Stimulated activated CD4-positive, alpha-beta T cell treated with anti-CD3 and anti-CD28 coated beads, Interleukin-2, amount 100 ng/mL, for 4 hours (primary cell): ENCODE measurements at places on chromosomes 11 and 22.

DNA sequence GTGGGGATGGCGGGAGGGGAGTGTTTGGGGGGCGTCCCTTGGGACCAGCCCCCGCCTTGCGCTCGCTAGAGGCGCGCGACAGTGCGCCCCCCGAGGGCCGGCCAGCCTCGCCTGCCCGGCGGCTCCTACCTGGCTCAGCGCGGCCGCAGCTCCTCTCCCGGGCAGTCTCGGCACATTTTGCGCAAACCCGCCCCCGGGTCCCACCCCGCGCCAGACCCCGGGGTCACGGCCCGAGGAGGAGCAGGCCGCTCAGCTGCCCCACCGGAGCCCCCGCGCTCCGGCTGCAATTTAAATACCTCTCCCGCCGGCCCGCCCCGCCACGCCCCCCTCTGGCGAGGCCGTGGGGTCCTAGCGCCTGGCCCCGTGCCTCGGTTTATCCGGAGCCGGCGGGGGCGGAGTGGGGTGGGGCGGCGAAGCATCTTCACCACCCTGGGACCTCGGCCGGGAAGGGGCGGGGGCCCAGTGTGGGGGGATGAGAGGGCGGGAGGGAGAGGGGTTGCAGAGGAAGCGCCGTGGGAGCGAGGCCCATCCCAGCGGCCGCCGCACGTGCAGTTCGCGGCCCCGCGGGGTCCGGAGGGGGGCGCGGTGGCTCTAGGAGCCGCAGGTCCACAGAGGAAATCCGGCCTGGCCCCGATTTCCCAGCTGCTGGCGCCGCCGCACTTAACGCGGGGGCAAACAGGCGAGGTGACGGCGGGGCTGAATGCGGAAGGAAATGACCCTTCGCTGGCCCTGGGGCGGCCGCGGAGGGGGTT, at the start of gene LRRC32:
TSS of gene LRRC32 (minus strand) at position 263 of the 752 bp plus-strand sequence. CDS start 4,793 bp downstream, outside the sequence.
- no peak for DNase-seq

DNA sequence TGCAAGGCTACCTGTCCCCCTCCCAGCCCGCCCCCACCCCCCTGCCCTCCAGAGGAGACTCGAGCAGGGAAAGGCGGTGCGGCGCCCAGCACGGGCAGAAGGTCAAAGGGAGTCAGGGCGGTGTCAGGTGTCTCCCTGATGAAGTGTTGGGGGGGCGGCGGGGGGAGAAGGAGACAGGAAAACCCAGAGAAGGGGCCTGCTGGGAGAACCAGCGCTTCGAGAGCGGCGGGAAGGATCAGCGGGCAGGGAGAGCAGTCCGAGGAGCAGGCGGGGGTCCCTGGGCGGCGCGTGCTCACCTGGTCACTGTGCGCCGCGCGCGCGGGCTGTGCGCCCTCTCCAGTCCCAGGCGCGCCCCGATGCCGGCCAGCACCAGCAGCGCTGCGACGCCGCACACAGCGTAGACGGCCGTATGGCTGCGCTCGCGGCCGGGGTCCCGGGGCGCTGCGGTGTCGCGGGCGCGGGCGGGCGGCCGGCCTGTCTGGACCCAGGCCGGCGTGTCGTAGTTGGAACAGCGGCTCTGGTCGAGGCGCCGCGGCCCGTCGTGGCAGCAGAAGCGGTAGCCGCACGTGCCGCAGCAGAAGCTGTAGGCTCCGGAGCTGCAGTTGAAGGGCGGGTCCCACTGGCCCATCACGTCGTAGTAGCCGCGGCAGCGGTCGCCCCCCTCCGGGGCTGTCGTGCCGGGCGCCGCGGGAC, 886 bp downstream of the SHISA8 start:
- no peak for DNase-seq

GRCh38 chr11:44901120-44901633, 49.5 kb downstream of the TP53I11 start:
- no peak for DNase-seq

GRCh38 chr22:21902296-21903087, 35.0 kb upstream of the MAPK1 start:
- no peak for DNase-seq

DNA sequence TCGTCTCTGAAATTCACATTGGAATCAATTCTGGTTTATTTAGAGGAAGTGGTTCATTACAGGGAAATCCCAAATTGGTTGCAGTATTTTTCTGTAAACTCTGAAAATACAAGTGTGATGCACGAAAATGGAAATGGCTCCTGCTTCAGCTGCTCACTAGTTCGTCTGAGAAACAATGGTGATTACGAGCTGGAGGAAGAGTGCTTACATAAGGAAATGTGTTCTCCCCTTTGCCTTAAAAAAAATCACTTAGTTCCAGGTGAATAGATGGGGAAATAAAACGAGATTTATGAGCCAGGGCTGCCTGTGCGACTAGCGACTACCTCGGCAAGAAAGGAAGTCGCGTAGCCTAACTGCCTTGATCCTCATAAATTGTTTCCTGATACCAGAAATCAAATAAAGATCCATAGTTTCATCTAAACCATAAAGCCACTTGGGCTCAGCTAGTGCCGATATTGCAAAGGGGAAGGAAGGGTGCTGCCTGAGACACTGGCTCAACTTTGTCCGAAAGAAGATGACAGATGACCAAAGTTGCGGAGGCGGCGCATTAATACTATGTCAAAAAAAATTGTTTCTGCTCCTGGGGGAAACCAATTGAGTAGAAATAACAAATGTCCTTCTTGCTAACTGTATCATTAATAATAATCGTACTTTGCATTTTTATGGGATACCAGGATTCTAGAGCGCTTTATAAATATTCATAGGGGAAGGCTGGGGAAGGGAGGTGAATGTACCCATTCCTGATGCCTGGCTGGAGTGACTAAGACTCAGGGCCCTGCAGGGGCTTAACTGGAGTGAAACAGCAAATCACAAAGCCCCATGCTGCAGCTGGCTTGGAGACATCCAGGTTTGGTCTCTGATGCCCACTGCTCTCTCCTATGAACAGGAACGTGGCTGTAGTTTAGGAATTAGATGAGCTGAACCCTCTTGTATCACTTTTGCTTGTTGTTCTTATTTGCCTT, 185.7 kb downstream of the BLID start:
- no peak for DNase-seq

GRCh38 chr22:44500599-44500998, 2.6 kb upstream of the RTL6 start:
- no peak for DNase-seq

DNA sequence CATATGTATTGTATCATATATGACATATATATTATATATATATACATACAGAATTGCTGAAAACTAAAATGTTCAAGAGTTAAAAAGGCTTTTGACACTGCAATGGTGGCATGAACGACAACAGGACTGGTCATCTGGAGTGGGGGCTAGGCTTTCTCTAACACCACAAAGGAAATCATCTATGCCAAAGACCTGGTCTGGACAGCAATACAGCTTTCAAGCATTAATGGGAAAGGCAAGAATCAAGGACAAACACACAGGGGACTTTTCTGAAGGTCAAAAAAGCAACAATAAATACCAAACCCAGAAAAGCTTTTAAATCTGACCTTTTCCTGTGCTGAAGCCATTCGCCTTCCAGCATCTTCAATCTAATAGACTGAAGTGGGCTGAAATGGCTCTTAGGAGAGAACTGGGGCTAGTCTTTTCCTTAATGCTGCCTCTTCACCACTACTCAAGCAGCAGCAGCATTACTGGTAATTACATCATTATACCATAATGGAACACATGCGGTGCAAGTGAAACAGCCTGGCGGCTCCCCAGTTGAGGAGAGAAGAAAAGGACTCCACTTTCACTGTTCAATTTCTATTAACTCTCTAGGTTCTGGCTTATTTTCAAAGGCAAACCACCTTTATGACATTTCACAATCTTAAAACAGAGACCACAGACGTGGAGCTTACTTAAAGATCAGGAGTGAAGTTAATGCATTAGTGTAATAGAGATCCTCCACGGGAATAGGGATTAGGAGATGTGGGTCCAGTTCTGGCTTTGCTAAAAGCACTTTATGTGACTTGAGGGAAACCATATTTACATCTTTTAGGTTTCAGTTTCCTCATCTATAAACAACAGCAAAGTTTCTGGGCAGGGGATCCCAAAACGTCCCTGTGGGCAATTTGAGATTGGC, 63.0 kb downstream of the GAB2 start:
- DNase-seq, result no peak

DNA sequence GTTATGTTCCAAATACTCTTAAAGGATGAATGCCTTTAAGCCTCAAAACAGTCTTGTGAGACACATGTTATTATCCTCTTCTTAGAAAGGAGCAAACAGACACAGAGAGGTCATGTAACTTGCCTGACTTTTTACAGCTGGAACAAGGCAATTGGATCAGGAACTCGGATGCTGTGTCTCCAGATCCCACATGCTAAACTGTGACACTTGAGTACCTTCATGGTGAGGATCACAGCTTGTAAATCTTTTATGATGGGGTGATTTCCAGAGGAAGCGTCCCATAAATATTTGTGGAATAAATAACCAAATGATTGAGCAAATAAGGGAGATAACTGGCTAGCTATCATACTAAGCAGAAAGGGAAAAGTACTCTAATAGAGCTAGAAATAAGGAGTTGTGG, 171.2 kb downstream of the C11orf91 start:
- DNase-seq, result no peak

GRCh38 chr11:44987506-44987905, 36.8 kb upstream of the TP53I11 start:
- no peak for DNase-seq
